ENCODE measurements at places on chromosomes 12 and 14.

DNA sequence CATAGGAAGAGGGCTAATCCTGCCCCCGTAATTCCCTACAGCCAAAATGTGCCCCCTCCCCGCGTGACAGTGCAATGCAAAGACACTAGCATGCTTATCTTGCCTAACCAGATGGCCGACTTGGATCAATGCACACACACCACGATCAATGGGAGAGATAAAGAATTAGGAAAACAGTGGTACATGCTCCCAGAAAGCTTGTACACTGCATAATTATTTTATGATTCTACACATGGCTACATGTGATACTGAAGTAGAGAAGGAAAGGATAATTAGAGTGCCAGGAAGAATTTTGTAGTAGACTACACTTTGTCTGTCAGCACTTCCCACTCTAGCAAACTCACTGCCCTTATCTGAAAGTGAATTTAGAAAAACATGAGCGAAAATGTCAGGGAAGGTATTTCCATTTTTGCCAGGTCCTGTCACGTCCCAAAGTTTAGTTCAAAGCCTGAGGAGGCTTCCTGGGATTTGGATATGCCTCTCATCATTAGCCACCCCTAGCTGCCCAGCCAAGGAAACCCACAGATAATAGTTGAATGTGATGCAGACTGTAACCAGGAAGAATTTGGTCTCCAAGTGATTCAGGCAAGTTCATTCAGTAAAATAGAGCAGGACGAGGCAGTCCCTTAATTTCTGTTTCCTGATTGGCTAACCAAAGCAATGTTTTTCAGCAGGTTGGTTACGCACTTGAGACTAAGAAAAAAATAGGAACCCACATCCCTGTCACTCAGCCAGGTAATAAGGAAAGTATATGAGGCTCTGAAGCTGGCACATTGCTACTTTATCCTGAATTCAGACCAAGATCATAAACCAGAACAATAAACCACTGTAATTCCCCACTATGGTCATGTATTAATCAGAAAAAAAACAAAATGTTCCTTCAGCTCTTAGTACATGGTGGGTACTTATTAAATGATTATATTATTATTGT is 199.6 kb upstream of the OTX2 start:
- no peak for DNase-seq

GRCh38 chr12:54222609-54223008 is 33.8 kb upstream of the SMUG1 start:
- DNase-seq = no peak

DNA sequence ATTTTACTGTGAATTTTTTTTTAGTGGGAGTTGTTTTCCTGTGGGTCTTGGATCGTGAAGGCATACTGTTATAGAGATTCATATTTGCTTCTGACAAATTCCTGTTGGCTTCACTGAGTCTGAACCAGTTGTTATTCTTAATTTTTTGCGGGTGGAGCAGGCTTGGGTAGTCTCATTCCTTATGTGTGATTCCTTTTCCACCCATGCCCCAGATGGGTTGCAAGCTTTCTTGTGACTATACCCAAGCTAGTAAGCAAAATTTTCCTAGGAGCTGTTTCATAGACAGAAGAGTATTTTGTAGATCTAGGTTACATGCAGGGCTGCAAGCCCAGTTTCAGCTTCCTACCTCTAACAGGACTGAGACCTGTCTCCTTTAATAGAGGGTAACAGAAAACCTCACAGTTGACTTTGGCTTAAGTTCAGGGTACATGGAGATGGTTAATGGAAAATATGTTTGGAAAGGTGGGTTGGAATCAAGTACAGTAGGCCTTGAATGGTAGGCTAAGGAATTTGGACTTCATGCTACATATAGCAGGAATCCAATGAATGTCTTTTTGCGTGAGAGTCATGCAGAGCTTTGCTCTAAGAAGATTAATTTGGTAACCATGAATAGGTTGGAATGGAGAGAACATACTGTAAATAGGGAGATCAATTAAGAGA is 29.0 kb downstream of the TRMT5 start:
- no peak for DNase-seq

DNA sequence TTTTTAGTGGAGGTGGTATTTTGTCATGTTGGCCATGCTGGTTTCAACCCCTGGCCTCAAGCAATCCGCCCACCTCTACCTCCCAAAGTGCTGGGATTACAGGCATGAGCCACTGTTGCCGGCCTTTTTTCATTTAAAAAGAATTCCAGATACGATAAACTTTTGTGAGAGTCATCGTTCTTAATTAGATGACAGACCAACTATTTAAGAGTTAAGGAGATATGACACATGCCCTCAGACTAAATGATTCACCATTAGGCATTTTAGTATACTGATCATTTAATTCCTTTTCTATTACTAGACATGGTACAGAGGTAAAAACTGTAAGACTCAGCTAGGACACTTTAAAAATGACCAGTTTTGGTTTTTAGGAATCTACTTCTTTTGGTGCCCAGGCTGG is 2.4 kb downstream of the ANKRD13A start:
- no peak for DNase-seq

All from activated T-cell treated with anti-CD3 and anti-CD28 coated beads, Interleukin-2, amount 50 U/mL, for 48 hours (primary cell).